Stimulated activated CD4-positive, alpha-beta T cell treated with anti-CD3 and anti-CD28 coated beads, Interleukin-1b, Interleukin-23, amount 100 ng/mL, for 24 hours (primary cell): ENCODE measurements at places on chromosomes 2 and 18.

- no peak for DNase-seq
Observed at GRCh38 chr2:45700407-45701013, 49.0 kb downstream of the PRKCE start.

DNA sequence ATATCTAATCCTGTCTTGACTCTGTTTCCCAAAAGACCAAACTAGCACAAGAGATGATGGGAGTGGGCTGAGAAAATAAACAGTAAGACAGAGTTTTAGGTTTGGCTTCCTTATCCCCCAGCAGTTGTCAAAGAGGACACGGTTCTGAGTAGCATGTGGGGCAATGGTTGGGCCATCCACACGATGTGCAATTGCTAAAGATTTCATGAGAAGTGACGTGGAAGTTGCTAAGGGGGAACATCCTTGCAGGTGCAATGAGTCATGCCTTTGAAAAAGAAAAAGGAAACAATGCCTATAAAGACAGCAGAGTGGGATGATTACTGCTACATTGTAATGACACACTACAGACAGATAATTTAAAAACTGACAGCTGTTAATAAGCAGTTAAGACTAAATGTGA lies 1395.8 kb downstream of the LRP1B start:
- DNase-seq = no peak

GRCh38 chr18:39840856-39841481 lies 2114.1 kb upstream of the PIK3C3 start:
- DNase-seq = no peak

- DNase-seq = no peak
Observed at GRCh38 chr2:85457043-85457442, 38.5 kb downstream of the SH2D6 start.

DNA sequence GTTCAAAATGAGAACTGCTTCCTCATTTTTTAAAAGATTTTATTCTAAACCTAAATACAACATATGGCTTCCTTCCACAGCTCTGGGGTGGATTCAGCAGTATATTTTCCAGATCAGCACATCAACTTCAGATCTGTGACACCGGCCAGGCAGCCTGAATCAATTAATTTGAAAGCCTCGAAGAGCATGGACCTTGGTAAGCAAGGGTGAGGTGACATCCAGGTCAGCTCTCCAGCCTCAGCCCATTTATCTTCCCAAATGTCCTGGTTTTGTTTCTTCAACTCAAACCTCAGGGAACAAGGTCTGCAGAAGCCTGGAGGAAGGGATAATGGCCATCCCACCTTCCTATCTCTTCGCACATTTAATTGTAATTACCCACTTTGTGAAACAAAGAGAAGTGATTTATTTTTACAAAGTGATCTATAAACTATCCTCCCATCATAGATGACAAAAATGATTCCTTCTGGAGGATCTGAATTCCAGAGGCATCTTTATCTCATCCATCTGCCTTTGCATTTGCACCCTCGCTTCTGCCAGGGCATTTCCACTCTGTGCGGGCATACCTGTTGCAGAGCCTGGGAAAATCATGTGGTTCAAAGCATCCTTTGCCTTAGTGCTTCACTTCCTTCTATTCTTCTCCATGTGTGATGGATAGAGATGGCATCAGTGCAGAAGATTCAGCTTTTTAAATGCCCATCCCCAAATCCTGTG lies 489.0 kb upstream of the NRP2 start:
- DNase-seq = no peak

DNA sequence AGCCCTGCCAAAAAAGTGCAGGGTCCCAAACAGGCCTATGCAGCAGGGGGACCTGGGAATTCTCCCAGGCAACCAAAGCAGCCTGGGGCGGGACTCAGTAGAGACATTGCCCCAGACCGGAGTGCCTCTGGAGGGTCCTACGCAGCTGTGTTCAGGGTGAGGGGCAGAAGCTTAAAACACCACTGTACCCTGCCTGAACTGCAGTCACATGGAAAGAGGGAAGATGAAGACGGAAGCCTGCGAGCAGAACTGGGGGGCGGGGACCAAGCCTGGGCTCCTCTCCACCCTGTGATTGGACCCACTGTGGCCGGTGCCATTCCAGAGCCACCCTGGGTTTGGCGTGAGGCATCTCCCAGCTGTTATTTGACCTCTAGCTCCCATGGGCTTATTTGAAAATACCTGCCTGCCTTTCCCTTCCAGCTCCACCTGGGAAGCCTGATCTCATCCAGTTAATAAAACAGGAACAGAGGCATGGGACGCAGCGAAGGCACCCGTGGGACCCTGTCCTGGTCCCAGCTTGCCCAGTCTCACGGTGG lies 183.1 kb downstream of the SMAD2 start:
- DNase-seq = no peak

DNA sequence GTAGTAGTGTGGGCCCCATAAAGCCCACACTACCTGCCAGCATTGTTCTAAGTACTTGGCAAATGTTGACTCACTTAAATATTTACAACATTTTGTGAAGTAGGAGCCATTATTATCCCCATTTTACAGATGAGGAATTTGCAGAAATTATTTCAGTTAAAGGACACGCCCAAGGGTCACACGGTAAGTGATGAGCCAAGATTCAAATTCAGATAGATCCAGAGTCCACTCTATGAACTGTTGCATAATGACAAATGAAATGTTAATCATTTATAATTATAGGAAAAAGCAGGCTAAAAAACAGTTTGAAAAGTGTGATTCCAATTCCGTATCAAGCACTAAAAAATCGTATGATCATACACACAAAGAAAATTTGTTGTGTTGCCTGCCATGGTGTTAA lies 108.4 kb downstream of the MDH1 start:
- DNase-seq = no peak

GRCh38 chr2:81195017-81195773 lies 890.6 kb upstream of the LRRTM1 start:
- no peak for DNase-seq

DNA sequence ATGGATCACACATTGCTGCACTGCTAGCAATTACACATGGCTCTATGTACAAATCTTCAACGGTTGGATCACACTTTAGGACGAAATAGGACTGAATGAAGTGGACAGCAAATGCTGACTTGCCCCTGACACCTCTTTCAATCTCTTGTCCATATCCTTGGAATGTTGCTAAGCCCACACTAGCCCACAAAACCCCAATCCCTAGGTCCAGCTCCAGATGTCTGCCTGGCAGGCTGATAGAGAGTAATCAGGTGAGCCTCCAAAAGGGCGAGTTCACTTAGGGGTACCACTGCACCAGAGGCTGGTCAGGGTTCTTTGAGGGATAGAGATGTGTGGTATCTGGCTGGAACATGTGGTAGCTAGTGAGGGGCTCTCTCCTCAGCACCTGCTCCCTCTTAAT lies 18.5 kb upstream of the FHOD3 start:
- no peak for DNase-seq

GRCh38 chr2:223041527-223042109 lies 10.4 kb upstream of the KCNE4 start:
- no peak for DNase-seq
